ENCODE measurements at places on chromosomes 5 and 9.

- no peak for DNase-seq
Measured at GRCh38 chr5:43840424-43841125, 237.6 kb downstream of the NNT start.

DNA sequence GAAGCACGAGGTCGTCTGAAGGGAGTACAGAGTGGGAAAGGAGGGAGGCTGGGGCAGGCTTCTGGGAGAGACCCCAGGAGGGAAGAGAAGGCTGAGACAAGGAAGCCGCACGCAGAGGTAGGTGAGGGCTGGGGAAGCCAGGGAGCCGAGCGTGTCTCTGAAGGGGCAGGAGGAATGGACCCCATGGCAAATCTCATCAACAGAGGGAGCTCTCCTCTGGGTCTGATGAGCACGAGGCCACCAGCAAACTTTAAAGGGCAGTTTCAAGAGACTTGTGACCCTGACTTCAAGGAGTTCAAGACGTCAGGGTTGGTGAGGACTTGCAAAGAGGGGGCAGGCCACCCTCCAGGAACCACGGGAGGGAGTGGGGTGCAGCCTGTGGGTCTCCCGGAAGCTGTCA, 326.2 kb upstream of the IRX2 start:
- DNase-seq, result no peak

GRCh38 chr9:106753155-106753671, 109.8 kb upstream of the ZNF462 start:
- DNase-seq, result no peak

DNA sequence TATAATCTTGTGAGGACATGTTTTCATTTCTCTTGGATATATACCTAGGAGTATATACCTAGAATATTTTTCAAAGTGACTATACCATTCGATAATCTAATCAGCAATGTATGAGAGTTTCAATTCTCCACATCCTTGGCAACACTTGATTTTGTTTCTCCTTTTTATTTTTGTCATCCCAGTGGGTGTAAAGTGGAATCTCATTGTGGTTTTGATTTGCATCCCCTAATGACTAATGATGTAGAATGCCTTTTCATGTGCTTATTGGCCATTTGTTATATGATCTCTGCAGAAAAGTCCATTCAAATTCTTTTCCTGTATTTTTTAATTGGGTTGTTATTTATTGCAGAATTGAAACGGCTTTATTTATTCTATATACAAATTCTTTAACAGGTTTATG, 15.2 kb downstream of the ZCCHC9 start:
- DNase-seq, result no peak

GRCh38 chr9:76567086-76567485, 108.1 kb downstream of the GCNT1 start:
- DNase-seq, result no peak

- DNase-seq, result no peak
Measured at GRCh38 chr9:112605518-112605917, 112.4 kb downstream of the INIP start.

- DNase-seq, result no peak
Measured at GRCh38 chr5:135695656-135696313, 117.0 kb upstream of the CXCL14 start.

- DNase-seq, result no peak
Measured at GRCh38 chr5:76669245-76669644, 46.0 kb upstream of the F2RL2 start.

GRCh38 chr5:128169401-128170017, 85.9 kb downstream of the SLC12A2 start:
- DNase-seq, result no peak

DNA sequence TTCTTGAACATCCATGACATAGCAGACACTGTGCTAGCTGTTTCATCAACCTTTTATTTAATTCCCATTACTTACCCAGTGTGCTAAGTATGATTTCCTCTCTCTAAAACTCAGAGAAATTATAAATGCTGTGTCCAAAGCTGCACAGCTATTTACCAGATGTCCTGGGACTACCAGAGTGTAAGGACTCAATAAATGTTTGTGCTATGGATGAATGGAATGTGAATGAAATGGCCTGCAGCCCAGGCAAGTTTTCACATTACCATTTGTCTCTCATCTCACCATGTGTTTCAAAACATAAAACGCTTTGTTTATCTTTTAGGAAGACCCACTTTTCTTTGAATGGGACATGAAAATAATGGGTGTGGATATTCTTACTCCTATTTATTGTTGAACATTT, 96.2 kb downstream of the ARHGEF28 start:
- no peak for DNase-seq

GRCh38 chr5:179648410-179648809, 24.9 kb upstream of the HNRNPH1 start:
- no peak for DNase-seq

DNA sequence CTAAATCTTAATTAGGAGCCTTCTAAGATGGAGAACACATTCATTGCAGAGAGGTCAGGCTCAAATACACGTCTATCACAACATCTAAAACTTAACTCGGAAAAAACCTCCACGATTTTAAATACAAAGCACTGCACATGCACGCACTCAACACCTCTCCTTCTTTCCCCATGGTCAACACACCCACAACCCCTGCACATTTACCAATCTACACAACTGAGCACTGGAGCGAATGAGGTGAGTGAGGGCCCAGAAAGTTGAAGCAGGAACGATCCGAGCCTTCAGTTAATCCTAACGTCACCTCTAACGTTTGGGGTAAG, 278 bp upstream of the NIPSNAP3A start:
- no peak for DNase-seq

- DNase-seq, result no peak
Measured at GRCh38 chr9:9614607-9615006, 998.2 kb downstream of the PTPRD start.

DNA sequence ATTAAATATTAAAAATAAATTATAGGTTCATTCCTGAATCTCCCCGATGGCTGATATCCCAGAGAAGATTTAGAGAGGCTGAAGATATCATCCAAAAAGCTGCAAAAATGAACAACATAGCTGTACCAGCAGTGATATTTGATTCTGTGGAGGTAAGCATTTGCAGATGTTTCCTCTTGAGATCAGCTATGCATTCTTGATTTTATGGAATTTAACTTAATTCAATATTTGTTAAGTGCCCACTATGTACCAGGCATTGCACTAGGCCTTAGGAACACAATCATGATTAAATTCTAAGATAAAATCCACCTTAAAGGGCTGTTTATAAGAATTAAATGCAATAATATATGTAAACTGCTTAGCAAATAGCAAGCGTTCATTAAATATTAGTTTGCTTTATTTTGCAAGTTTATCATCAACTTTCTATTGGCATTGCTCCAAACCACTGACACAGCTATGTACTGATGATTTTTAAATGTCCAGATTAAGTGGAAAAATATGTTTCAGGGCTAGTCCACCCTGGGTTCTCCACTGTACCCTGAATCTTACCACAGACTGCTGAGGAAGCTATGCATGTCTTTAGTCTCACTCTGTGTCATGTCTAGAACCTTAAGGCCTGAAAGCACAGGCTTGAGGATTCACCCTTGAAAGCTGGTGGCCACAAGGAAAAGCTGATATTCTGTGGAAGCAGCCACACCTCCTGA, 33.2 kb downstream of the SLC22A4 start:
- DNase-seq, result no peak

- DNase-seq, result no peak
Measured at GRCh38 chr5:150244209-150244608, 45.4 kb downstream of the CAMK2A start.

- no peak for DNase-seq
Measured at GRCh38 chr9:128161215-128161902, 1.3 kb downstream of the BBLN start.

DNA sequence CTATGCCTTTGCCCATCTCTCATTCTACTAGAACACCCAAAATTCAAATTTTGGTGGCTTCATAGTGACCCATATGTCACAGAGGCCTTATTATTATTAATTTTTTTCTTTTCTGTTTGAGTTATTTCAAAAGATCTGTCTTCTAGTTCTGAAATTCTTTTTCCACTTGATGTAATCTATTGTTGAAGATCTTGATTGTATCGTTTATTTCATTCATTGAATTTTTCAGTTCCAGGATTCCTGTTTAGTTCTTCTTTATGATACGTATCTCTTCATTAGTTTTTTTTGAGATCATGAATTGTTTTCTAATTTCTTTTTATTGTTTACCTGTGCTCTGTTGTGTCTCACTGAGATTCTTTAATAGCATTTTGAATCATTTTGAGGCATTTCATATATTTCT, 24.6 kb upstream of the APBA1 start:
- no peak for DNase-seq

GRCh38 chr5:53333160-53333559, 147.3 kb upstream of the FST start:
- DNase-seq, result no peak

DNA sequence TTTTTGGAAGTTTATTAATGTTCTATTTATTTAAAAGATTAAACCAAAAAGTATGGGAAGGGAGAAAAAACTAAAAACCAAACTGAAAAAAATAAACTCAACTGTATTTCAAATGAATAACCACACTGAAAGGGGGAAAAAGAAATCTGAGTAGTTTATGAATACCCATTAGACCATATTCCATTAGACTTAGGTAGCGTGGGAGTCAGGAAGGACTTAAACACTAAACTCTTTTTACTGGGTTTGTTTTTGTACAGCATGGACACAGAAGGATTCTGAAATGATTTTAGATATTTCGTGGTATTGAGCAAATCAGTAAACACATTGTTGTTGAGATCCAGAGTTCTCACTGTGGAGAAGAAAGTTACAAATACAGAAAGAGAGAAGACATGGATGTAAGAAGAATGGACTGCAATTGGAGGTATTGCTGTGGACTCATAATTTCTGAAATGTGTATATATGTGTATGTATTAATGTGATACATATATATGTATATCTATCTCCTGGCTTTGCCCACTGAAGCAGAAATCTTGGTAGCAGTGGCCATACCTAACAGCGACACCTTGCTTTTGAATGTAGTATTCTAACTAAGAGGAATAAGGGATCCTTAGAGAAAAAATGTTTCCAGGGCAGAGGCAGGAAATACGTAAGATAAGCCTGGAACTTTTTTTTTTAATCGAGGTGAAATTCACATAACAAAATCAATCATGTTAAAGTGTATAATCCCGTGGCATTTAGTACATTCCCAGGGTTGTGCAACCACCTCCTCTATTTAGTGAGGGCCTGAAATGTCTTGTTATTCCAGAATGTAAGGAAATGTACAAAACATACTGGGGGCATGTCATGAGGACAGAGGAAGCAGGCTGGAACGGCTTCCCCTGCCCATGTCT, 228.8 kb downstream of the SMARCA2 start:
- no peak for DNase-seq

DNA sequence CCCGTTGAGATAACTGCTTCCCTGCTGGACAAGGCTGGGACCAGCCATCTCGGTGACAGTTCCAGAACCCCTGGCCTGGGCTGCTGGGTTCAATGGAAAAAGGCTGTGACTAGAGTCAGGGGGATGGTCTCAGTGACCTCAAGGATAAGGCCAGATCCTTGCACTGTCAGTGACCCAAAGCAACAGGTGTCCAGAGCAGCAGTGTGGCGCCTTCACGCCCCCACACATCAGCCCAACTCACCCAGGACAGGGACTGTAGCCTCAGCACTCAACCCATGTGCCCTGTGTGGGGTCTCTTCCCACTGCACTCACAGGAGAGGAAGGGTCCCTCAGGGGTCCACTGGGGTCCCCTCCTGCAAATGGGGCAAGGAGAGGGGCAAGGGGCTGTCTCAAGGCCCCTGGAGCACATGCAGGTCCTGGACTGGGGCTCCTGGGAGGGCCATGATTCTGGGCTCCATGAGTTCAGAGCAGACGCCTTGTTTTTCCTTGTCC, 698 bp upstream of the LCN2 start:
- no peak for DNase-seq

DNA sequence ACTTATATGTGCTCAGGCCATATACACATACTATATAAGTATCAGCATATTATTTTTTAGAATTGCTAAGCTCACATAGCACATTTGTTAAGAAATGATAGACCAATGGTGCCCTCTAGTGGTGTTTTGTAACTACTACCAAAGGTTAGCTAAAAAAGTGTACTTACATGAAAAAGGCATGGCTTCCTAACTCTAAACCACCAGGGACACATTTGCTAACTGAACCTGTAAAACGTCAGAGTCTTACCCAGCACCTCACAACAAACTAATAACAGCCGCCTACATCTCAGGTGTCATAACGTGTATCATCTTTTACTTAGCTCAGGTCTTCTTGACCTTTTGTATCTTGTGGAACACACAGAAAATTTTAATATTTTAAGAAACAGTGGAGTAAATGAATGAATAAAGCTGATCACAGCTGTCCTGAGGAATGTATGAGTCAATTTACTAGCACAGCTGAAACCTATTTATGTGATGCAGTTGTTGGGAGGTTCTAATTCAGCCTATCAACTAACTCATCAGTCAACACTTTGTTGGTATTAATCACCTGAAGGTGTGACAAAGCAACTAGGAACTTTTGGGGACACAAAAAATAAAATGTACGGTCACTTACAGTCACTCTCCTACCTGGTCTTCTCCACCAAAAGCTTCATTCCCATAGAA, 72.9 kb downstream of the BAAT start:
- DNase-seq, result no peak

DNA sequence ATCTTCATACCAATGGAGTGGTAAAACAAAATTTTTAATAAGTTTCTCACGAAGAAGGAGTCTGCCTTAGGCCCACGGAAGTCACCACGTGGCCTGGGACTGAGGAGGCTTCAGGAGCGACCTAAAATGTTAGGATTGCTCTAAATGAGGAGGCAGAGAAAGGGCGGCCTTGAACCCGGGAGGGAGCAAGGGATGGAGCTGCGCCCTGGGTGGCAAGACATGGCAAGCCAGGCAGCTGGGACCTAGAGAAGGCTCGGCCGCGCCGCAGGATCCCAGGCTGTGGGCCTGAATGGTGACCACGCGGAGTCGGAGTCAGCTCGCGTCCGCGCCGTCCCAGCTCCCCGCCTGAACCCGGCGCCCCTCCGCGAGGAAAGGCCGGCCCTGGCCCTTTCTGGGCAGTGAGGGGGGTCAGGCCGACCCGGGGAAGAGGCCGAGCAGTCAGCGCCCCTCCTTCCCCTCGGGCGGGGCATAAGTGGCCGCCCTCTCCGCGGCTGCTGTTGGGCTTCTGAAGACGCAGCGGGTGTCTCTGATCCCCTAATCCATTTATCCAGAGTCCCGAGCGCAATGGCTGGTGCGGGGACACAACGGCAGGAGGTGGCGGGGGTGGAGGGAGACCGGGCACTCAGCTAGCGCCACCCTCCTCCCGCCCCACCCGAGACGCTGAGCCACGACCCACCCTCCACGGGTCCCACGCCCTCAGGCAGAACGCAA, 10.6 kb downstream of the IRX1 start:
- DNase-seq, result no peak

GRCh38 chr5:68331192-68332079, 115.9 kb downstream of the PIK3R1 start:
- DNase-seq, result no peak

DNA sequence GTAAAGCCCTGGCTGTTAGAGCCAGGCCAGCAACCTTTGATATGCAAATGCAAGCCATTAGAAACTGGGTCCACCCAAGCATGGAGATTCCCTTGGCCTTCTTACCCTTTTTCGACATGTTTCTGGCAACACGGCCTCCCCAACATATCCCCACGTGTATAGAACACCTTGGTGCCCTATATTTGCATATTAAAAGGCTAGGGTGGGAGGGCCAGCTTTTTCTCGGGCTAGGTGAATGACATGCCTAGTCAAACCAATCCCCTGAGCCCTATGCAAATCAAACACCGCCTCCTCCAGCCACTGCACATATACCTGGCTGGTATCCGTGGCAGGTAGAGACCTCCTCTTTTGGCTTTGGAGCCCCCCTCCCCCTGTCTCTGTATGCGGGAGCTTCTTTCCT, 55.6 kb upstream of the ZFR start:
- DNase-seq, result no peak

- DNase-seq, result peak; percentile 53
Measured at GRCh38 chr5:35003018-35003957, 44.5 kb downstream of the AGXT2 start.

- no peak for DNase-seq
Measured at GRCh38 chr5:170590566-170590965, 86.7 kb downstream of the KCNIP1 start.
